Calu3 (cell line): ENCODE measurements at places on chromosomes 1 and 21.

DNA sequence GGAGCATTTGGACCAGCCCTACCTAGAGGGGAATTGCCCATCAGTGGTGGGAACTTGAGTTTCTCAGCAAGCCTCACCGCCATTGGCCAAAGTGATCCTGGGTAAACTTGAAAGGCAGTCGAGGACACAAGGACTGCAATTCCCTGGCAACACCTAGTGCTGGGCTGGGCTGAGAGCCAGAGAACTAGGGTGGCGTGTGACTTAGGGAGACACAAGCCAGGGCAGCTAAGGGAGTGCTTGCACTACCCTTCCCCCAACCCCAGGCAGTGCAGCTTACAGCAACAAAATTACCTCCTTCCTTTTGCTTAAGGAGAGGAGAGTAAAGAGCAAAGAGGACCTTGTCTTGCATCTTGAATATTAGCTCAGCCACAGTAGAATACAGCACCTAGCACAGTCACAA, 176.9 kb upstream of the PRMT6 start:
- no peaks in the 10 kb centered on the region for H3K27me3 ChIP-seq
- no peak overlapping the region for H3K27ac ChIP-seq
- DNase-seq, result peak; percentile 25
- H3K36me3 ChIP-seq, result no peaks in the 10 kb centered on the region
- no peaks in the 10 kb centered on the region for H3K4me1 ChIP-seq
- no peak overlapping the region for H3K4me3 ChIP-seq

- H3K4me1 ChIP-seq, result no peaks in the 10 kb centered on the region
- H3K36me3 ChIP-seq, result peaks cover 16% of the 10 kb centered on the region
- no peaks in the 10 kb centered on the region for H3K27me3 ChIP-seq
- DNase-seq, result no peak
These were observed 21.2 kb upstream of the MYOCOS start for GRCh38 chr1:171600862-171601261.

DNA sequence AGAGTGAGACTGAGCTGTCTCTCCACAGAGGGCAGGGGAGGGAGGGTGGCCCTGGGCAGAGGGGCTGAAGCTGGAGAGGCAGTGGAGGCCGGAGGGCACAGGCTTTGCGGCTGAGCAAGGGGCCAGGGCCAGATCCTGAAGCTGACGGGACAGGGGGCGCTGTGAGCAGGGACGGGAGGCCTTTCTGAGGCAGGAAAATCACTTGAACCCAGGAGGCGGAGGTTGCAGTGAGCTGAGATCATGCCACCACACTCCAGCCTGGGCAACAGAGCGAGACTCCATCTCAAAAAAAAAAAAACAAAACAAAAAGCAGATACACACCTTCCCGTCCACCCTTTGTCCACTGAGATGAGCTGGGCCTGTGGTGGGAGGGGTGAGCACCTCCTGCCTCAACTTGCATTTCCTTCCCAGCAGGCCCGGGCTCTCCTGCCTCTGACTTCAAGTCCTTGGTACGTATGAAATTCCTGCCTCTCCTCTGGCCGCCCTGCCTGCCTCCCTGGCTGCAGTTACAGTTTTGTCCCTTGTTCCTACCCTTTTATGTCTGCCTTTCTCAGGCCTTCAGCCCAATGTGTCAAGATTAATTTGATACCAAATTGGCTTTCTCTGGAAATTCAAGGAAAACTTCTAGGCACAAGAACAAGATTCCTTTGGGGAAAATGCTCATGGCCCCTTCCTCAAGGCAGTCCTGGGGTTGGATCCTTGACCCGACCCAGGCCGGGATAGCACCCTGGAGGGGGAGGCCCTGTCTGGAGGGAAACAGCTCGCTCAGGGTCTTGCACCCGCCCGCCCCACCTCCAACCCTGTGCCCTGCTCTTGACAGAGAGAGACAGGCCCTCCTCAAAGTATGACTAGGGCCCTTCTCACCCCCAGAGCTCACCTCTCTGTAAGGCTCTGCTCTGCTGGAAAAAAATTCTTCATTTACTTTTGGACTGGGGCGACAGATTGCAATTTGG, 11.2 kb upstream of the ADAMTSL4 start:
- peaks cover 27% of the 10 kb centered on the region for H3K4me1 ChIP-seq
- H3K36me3 ChIP-seq, result no peaks in the 10 kb centered on the region
- H3K27ac ChIP-seq, result no peak overlapping the region
- no peak for DNase-seq

DNA sequence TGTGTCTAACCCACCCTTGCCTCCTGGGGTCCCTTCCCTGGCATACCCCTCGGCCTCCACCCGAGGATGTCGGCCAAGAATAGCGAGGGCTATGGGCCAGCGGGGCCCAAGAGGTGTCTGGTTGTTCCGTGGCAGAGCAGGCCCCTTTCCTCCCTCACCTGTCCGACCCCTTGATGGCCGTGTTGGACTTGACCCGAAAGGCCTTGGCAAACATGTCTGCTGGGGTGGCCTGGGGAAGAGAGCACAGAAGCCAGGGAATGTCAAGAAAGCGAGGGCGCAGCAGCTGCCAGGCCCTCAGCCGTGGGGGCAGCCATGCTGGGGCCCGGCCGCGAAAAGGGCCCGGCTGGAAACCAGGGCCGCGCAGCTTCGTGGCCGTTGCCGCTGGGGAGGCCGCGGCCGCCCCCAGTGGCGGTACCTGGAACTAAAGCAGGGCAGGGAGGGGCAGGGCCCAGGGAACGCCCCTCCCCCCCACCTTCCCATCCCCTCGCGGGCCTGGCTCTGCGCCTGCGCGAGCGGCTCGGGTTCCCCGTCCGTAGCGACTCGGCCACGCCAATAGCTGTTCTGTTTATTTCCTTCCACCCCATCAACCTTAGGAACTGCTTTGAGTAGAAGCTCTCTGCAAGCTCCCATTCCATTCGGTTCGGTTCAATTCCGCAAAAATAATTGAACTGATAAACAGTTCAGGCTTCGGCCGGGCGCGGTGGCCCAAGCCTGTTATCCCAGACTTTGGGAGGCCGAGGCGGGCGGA, at the start of gene EIF2D:
EIF2D (minus strand) TSS at position 337 of the 748 bp plus-strand sequence; CDS start at position 214, 123 bp downstream.
- peaks cover 25% of the 10 kb centered on the region for H3K36me3 ChIP-seq
- peaks cover 20% of the 10 kb centered on the region for H3K27me3 ChIP-seq
- peak within 1 kb of the TSS; percentile 93 for H3K27ac ChIP-seq
- DNase-seq, result peak; percentile 99
- H3K4me1 ChIP-seq, result peaks cover 18% of the 10 kb centered on the region

DNA sequence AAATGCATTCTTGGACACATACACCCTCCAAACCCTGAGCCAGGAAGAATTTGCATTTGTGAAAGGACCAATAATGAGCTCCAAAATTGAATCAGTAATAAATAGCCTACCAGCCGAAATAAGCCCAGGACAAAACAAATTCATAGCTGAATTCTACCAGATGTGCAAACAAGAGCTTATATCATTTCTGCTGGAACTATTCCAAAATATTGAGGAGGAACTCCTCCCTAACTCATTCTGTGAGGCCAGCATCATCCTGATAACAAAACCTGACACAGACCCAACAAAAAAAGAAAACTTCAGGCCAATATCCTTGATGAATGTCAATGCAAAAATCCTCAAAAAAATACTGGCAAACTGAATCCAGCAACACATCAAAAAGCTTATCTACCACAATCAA, 6.7 kb downstream of the SPRR2E start:
- DNase-seq, result no peak
- no peaks in the 10 kb centered on the region for H3K27me3 ChIP-seq
- H3K4me1 ChIP-seq, result no peaks in the 10 kb centered on the region
- no peak overlapping the region for H3K4me3 ChIP-seq
- H3K36me3 ChIP-seq, result no peaks in the 10 kb centered on the region

DNA sequence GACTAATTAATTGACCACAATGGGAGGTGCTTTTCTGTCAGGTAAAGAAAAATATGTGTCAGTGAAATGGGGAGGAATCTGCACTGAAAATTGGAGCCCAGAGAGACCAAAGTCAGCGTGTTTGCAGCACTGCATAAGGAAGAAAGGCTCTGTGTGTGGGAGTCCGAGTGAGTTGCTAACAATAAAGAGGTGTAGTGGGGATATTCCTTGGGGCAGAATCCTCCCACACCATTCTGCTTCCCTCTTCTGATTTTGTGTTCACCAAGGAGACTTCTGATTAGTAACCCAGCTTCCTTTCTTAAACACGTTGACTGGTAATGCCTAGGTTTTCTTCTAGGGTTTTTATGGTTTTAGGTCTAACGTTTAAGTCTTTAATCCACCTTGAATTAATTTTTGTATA, 240.5 kb downstream of the RPS6KC1 start:
- DNase-seq, result no peak
- no peak overlapping the region for H3K27ac ChIP-seq
- no peaks in the 10 kb centered on the region for H3K4me1 ChIP-seq
- no peaks in the 10 kb centered on the region for H3K27me3 ChIP-seq

GRCh38 chr1:217953922-217954321, 322.8 kb downstream of the SPATA17 start:
- no peak overlapping the region for H3K4me3 ChIP-seq
- H3K4me1 ChIP-seq, result peaks cover 16% of the 10 kb centered on the region
- H3K27ac ChIP-seq, result no peak overlapping the region
- no peaks in the 10 kb centered on the region for H3K27me3 ChIP-seq

DNA sequence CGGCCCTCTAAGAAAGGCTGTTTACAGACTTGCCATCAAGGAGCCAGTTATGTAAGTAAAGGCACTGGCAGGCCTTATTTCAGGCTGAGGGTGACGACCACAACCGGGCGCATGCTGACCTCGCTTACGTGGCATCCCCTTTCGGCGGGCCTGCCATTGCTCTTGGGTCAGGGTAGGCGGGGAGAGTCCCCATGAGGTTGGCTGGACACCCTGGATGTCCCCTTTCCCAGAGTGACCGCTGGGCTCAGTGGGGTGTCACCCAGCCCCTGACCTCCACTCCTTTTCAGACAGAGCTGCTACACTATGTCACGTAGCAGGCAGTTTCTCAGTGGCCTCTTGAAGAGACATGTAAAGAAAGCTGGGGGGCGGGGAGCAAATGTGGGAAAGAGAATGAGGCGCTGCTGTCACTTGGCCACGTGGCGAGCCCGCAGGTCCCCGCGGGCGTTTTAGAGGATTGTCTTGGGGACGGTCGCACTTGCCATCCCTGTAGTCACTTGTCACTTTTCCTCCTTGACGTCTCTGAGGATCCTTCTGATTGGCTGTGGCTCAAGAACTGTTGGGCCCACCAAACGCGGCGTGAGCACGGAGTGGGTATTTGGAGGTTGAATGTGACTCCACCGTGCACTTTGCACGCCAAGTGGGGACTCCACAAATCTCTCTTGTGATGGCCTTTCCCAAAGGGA, 42.2 kb downstream of the SLC37A1 start:
- no peak overlapping the region for H3K27ac ChIP-seq
- DNase-seq, result no peak
- H3K27me3 ChIP-seq, result no peaks in the 10 kb centered on the region
- H3K36me3 ChIP-seq, result peaks cover 28% of the 10 kb centered on the region
